ENCODE measurements at places on chromosomes 7 and 10.

DNA sequence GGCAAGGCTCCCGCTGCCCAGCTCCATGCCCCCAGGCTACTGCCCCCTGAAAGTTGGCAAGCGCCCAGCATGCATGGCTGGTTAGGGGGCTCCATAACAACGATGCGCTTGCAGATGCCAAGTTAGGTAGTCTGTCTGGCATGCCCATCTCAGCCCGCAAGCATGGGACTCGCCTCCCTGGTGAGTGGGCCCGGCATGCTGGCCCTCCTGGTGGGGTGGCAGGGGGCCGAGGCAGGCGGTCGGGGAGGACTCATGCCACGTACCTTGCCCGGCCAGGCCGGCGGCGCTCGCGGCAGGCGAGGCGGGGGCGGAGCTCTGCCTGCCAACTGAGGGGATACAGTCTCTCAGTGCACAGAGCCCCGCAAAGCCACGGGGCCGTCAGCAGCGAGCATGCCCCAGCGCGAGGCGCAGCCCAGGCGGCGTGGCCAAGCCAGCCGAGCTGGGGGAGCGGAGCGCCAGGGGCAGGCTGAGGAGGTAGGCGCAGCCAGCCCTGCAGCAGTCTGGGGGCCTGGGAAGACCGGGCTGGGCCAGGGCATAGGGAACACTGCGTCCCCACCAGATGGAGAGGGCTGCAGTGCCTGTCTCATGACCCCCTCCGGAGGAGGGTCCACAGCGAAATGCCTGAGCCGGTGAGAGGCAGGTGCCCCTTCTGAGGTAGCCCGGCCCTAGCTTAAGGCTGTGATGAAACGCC lies 28.0 kb upstream of the NDST2 start:
- DNase-seq, result no peak

DNA sequence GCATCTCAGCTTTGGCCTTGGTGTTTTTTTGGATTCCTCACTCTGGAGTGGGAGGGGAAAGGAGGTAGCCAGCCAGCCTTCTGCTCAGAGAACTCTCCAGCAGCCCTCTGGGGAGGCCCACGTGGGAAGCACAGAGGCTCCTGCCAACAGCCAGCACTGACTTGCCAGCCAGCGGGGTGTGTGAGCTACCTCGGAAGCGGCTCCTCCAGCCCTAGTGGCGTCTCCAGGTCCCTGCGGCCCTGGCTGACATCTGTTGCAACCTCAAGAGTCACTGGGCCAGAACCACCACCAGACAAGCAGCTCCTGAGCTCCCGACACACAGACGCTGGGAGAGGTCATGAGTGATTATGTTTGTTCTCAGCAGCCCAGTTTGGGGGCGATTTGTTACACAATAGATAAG lies 180.2 kb upstream of the FZD8 start:
- no peak for DNase-seq

DNA sequence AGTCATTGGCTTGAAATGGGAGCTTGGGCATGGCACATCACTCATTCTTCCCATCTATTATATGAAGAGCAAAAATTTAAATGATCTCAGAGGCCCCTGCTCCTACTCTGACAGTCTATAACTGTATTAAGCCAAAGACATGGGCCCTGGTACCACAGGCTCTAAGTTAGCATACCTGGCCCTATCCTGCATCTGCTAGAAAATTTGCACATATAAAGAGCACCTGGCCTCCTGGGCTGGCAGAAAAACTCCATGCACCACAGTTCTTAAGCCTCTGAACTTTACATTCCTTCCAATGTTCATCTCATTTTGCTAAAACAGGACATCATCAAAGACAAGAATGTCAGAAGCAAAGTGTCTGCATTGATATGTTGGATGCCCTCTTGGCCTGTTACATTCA lies 29.6 kb upstream of the ANK3 start:
- no peak for DNase-seq

DNA sequence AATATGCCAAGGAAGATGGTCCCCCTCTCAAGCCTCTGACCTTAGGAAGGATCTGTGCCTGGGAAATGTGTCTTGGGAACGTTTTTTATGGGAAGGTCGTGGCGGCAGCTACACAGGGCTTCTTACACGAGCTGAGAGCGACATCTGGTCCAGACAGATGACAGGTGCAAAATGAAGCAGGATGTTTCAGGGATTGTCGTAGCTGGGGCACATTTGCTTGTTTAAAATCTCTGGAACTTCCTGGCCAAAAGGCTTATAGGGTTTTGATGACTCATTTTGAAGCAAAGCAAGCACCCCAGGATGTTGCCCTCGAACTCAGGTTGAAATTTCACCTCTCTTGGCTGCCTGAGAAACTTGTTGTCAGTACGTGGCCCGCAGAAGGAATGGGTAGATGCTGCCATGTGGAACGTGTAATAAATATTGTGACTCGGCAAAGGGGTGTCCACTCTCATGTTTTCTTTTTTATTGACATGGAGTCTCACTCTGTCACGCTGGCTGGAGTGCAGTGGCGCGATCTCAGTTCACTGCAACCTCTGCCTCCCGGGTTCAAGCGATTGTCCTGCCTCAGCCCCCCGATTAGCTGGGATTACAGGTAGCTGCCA lies 117.5 kb downstream of the CAMK1D start:
- no peak for DNase-seq
